ENCODE measurements at places on chromosomes 1 and 21. TPM values are rescaled to one million over a fixed set of nuclear protein-coding genes. Genes with fewer than 3 reads are reported as not detected.

The AGL gene
- 8.8 TPM for total RNA-seq

The PTPRF gene
- total RNA-seq: 27.4 TPM

The GPR37L1 gene
- total RNA-seq: 0.03 TPM

The TCHHL1 gene
- total RNA-seq: not detected

The GCSAML gene
- total RNA-seq: 0.10 TPM

DNA sequence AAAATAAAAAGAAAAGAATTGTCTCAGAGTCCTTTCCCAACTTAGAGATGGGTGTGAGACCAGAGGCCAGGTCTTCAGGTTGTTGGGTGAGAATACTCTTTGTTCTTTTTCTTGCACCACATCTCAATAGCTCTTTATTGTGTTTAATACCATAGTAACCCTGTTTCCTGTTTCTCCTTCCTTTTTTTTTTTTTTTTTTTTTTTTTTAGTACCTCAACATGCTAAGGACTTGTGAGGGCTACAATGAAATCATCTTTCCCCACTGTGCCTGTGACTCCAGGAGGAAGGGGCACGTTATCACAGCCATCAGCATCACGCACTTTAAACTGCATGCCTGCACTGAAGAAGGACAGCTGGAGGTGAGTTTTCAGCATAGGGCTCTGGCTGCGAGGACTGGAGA lies 24.4 kb downstream of the CELF3 start:
- no peak for DNase-seq

DNA sequence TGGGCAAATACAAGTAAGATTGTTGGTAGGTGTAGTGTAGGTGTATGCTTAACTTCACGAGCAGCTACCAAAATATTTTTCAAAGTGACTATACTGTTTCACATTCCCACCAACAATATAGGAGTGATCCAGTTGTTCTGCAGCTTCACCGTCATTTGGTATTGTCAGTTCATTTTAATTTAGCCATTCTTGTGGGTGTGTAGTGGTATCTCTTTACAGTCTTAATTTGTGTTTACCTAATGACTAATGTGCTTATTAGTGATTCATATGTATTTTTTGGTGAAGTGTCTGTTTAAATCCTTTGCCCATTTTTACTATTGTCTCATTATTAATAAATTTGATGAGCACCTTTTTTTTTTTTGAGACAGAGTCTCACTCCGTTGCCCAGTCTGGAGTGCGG lies 35.4 kb downstream of the RCSD1 start:
- no peak for DNase-seq

DNA sequence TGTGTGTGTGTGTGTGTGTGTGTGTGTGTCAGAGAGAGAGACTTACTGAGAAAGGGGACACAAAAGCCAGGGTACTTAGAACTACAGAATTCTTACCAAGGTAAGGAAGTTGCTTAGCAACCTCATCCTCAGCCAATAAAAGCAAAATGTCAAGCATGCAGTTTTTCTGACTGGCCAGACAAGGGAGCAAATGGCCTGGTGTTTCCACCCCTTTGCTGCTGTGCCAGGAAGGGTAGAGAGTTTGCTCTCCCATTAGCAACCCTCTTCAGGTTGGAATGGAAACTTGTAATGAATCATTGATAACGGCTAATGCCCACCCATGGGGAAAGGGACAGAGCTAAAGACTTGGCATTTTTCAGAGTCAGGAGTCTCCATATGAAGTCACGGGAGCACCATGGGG lies 10.6 kb downstream of the RXRG start:
- DNase-seq: no peak

GRCh38 chr21:41953249-41953830 lies 478 bp downstream of the C2CD2 start:
- no peak for DNase-seq

GRCh38 chr1:47687631-47688460 lies 250.0 kb downstream of the FOXD2 start:
- DNase-seq: no peak

- peak; percentile 36 for DNase-seq
These were observed 62.7 kb downstream of the CACHD1 start for GRCh38 chr1:64532646-64533045.
